ENCODE measurements at places on chromosomes 12 and 14.

DNA sequence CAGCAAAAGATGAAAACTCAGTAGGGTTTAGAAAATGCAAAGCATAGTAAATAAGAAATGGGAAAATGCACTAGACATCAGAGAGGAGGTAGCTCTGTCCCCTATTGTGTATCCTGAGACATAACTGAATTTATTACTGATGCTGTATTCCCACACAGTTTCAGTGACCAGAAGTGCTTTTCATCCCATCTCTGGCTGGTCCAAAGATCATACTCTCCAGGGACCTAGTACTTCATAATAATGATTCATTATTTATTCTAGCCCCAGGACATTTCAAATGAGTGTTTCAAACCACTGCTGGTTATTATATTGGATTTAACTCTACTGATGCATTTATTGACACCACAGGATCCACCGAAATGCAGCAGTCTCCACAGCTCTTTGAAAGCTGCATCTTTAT is 163.3 kb downstream of the PAWR start:
- no peak for DNase-seq

DNA sequence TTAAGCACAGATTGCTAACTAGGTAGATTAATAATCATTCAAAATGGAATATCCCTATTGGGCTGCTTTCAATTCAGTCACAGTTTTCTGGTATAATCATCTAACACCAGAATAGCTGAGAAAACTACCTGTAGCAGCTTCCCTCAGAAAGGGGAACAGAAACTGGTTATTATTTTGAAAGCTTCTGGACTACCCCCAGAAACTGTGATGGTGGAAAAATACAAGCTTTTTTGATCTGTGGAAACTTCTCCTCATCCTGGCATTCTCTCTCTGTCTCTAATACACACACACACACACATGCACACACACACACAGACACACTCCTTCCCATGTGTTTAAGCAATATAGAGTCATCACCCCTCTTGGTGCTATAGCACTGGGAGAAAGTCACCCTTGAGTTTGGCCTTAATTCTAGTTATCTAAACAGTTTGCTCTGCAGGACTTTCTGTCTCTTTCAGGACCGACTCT is 251.5 kb upstream of the LMO3 start:
- no peak for DNase-seq

DNA sequence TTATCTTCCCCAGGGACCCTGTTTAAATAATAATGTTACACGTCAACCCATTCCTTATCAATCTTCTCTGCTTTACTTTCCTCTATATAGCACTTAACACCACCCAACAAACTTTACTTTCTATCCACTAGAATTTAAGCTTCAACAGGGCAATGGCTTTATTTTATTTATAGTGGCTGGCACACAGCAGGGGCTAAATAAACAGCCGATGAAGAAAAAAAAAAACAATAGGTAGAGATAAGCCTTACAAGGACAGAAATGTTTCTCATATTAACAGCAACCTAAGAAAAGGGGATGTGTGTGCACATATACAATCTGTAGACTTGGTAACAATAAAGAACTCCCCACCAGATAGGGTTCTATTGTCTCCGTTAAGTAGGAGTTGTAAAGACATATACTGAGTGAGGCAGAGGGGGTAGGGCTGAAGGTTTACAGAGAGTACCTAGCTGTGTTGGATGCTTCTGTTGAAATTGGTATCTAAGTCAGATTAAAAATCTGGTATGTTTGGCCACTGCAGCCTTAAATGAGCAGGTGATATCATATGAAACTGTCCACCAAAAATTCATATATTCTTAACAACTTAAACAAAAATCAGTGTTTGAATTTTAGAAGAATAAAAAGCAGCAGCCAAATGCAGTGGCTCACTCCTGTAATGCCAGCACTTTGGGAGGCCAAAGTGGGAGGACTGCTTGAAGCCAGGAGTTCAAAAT is 24.7 kb upstream of the AP4S1 start:
- no peak for DNase-seq

- DNase-seq, result peak; percentile 44
Measured at GRCh38 chr14:55877942-55878341, 240.3 kb upstream of the PELI2 start.

DNA sequence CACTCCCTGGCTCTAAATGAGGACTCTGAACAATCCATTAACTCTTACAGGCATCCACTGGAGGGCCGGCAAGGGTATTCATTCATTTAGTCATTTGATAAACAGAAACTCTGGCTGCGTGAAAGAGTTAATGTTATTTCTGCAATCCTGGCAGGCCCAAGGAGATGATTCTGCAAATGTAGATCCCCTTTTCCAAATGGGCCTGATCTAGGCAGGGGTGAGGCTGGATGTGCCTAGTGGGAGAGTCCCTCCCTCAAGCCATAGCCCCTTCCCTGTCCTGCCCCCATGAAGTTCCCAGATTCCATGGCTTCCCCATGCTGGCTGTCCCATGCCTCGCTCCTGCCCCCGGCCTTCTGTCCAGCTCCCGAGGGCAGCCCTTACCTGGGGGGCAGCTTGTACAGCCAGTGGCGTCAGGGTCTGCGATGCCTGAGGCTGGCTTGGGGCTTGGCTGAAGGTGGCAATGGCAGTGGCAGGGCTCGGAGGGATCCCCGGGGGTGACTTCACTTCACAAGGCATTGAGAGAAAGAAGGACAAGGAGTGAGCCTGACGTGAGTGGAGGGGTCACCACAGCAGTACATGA is 18.4 kb downstream of the POU6F1 start:
- DNase-seq, result no peak

- DNase-seq, result no peak
Measured at GRCh38 chr12:14113031-14113430, 131.6 kb upstream of the GRIN2B start.

GRCh38 chr12:38907201-38907923 is 2.0 kb upstream of the CPNE8 start:
- DNase-seq, result no peak

DNA sequence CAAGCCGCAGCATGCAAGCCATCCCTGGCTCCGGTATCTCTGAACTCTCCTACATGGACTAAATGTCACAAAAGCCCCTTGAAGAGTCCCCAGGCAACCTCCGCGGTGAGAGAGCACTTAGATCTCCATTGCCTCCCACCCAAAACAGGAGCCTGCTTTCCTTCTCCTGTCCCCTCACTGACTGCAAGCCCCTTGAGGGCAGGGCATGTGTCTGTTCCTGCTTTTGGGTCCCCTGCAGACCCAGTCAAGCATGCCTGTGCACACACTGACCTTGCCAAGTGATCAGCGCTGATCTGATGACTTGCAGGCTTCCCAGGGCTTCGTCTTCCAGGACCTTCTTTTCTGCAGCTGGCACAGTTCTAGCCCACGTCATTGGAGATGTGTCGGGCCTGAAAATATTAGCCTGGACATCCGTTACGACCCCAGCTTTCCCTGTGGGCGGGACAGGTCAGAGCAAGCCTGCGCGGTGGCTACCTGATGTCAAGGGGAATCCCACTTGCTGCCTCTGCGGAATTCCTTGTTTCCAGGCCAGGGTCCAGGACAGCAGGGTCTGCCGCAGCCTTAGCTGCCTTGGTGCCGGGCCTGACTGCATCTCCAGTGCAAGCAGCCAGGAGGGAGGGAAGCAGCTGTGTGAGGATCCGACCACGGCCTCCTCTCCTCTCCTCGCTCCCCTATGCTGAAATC is 92.5 kb downstream of the FBXL14 start:
- DNase-seq, result no peak

GRCh38 chr12:10369557-10370415 is 20.1 kb downstream of the KLRK1 start:
- no peak for DNase-seq

DNA sequence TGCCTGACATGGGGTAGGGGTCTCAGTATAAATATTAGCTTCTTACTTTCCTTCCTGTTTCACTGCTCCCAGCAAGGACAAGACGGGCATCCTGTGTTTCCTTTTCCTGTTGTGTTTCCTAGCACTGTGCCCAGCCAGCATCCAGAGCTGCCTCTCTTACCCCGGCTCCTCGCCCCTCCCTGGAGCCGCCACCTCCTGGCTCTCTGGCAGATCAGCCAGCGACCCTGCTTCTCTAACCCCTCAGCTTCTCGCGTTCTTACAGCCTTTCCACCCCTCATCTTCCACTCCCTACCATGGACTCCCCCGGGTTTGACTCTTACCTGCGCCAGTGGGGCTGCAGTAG is 17.8 kb downstream of the HDAC7 start:
- no peak for DNase-seq

- DNase-seq, result no peak
Measured at GRCh38 chr14:101347893-101348777, 213.2 kb upstream of the DIO3 start.

DNA sequence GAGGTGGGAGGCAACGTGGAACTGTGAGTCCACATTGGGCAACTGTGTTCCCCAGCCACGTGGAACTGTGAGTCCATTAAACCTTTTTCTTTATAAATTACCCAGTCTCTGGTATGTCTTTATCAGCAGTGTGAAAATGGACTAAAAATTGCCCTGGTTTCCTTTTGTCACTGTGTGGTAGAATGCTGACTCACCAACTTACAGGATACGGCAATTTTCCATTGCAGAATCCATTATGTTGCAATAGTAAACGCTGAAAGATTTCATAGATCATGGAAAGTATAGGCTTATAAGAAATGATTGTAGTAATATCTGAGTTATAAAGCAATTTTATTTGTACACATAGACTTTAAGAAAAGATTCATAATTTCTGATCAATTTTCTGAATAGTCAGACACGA is 93.0 kb downstream of the GTF2A1 start:
- DNase-seq, result no peak

DNA sequence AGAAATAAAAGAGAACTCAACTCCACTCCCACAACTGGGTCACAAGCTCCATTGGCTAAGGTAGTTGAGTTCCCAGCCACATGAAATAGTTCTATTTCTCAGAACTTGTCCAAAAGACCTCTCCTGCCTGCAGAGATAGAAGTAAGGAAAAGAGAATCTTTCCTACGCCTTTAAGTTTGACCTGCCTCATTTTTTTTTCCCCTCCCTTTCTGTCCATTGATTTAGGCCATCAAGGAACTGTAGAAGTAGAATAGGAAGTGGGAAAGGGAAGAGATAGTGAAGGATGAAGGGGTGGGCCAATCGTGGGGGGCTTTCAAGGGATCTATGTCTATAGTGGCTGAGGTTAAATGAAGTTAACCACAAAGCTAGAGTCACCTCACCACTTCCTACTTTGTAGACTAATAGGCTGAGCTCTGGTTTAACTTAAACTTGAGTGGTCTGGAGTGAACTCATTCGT is 13.9 kb upstream of the NUDT4 start:
- no peak for DNase-seq

GRCh38 chr14:60266021-60266937 is 17.3 kb downstream of the PPM1A start:
- DNase-seq, result peak; percentile 9

DNA sequence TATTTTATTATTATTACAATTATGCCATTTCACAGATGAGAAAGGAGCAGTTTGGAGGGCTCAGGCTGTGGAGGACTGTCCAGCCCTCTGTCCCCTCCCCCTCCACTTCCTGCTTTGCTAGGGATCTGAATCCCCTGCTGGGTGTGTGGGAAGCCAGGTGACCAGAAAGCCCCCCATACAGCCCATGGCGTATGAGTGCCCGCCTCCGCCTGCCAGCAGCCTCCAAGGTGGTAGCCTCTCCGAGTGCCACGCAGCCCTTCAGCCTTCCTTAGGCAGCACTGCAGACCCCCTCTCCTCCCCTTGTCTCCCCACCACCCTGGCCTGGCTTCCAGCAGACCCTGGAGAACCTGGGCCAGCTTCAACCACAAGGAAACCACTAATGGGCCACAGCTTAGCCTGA is 12.6 kb downstream of the DTX1 start:
- no peak for DNase-seq

DNA sequence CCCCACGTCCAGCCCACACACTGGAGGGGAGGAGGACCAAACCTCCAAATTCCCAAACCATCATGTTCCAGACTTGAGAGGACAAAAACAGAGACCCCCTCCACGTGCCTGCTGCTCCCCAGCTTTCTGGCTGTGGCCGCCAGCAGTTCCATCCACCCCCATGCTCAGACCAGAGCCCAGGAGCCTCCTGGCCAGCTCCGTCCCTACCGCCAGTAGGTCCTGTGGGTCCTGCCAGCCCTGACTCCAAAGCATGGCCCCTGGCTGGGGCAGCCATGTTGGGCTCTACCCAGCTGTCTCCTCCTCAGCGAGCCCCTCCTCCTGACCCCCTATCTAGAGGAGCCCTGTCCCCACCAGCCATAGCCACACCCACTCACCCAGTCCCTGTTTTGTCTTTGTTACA is 227.3 kb upstream of the RTL1 start:
- DNase-seq, result no peak

GRCh38 chr14:91647856-91648255 is 84.0 kb downstream of the CATSPERB start:
- no peak for DNase-seq

DNA sequence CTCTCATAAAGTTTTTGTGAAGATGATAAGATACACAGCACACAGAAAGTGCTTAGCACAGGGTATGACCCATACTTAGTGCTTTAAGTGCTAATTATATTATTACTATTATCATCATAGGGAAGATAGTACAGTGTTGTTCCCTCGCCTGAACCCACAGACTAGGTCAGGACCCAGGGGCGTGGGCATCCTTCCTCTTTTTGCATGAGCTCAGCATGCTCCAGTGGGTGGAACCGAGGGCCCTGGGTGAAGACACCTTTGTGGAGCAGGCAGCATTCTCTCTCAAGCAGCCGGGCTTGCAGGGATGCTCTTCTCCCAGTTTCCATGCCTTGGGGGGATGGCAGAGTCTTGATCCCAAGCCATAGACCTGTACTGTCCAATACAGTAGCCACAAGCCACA is 34.8 kb downstream of the CRACR2A start:
- no peak for DNase-seq

DNA sequence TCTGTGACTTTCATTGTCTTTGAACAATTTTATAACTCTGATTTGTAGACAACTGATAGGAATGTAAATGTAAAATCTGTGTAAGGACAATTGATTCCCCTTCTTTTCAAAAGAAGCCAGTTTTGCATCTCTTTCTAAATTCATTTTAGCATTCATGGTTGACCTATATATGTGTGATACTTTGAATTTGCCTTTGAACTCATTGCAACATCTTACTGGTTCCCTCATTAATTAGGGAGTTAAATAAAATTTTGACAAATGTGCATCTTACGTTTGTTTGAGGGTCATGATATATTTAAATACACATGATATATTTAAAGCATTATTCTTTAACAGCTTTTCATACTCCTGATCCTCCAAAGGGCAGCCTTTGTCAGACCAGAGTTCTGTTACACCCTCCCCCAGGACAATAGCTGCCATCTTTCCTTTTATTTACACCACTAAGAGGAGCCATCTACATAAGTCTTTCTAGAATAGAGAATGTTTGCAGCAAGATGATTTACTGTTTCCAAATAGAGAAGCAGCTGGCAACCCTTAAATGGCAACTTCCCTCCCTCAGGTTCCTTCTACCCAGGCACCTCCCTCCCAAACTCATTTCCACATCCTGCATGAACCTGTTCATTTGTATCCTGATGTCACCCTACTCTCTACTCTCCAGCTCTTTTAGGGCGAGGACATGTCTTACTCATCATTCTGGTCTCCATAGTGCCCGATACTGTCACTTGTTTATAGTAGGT is 40.2 kb upstream of the APPL2 start:
- no peak for DNase-seq

GRCh38 chr12:129790331-129790730 is 113.5 kb downstream of the TMEM132D start:
- no peak for DNase-seq

- no peak for DNase-seq
Measured at GRCh38 chr12:21715386-21715785, 57.7 kb upstream of the LDHB start.

Measured in fibroblast of skin of right biceps (primary cell).